NT2/D1 (cell line): ENCODE measurements at places on chromosomes 2 and 18.

DNA sequence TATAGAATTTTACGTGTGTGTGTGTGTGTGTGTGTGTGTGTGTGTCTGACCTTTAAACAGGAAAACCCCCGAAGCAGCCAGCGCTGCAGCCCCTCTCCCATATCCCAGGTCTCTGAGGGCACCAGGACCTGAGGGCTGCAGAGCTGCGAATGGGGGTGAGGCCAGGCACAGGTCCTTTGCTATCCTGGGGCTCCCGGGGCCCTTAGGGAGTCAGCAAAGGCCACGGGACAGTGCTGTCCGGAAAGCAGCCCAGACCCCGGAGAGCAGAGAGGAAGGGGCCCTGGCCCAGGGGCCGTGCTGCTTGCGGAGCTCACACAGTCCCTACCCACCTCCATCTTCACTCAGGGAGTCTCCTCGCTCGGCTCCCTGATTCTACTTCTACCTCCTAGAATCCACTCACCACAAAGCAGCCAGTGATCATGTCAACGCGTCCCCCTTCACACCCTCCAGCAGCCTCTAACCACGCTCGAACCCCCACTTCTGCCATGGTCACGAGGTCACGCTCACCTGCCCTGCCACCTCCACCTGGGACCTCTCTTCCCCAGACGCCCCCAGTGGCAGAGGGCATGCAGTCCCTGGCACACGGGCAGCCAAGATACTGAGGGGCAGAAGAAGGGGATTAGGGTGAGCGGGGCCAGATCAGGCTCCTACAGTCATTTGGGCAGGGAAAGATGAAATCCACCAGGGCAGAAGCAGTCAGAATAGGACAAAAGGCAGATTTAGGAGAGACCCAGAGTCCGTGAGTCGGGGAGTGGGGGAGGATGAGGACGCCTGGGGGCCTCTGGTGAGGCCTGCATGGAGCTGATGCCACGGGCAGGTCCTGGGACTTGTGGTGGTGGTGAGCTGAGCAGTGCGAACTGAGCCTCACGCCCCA, 86.7 kb downstream of the USP40 start:
- no peak for DNase-seq

- no peak for DNase-seq
Observed at GRCh38 chr2:40455661-40456060, 3.8 kb upstream of the SLC8A1 start.

DNA sequence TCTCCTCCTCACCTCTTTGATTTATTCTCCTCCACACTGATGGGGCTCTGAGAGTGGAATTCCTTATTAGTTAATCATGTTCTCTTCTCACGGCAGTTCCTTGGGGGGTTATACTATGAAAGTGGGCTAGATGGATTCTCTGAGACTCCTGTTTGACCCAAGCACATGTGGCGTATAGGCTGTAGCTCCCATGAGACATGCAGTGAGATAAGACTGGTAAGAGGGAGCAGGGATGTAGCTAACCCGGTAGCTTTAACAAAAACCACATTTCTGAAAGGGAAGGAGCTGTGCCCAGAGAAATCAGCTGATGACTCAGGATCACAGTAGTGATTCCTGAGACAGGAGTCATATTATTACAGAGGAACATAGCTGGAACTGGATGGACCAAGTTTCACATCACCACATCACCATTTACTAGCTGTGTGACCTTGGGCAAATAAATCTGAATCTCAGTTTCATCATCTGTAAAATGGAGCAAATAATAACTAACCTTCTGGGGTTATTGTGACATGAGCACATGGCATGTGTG, 82.9 kb downstream of the CRIM1 start:
- DNase-seq, result no peak

DNA sequence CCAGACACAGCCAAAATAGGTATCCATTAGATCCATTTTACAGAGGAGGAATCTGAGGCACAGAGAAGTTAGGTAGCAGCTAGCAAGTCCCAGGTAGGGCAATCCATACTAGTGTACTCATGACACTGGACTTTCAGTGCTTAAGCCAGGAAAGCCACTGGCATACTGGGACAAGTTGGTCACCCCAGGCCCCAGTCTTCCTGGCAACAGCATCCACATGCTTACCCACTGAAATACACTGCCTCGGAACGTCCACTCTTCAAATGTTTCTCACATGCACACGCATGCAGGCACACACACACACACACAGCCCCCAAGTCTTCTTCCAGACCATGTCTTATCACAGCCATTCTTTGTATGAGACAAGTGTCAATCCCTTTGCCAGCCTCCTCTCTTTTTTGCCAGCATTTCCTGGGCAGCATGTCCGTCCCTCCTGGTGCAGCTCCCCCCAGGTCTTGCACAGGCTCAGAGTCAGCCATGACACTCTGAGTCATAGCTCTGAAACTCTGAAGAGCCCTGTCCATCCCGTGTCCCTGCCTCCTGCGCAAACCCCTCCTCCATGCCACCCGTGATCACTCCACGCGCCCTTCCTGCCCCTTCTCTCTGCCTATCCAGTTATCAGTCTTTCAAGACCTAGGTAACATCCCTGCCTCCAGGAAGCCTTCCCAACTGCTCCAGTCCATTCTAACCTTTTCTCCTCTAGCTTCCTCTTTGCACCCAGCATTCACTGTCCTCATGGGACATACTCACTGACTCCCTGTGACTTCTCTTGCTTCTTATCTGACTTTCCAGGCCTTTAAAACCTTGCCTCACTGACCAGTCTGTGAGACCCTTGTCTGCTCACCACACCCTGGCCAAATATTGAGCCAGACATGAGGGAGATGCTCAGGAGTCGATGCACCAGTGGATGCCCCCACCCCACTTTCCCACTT, 10.9 kb upstream of the TEX261 start:
- no peak for DNase-seq

- no peak for DNase-seq
Observed at GRCh38 chr18:2425426-2426317, 145.6 kb downstream of the METTL4 start.
